ENCODE measurements at places on chromosomes 7 and 10.

GRCh38 chr7:15478401-15478800 lies 83.4 kb downstream of the AGMO start:
- no peak for DNase-seq

GRCh38 chr7:85805249-85805648 lies 618.4 kb upstream of the SEMA3D start:
- DNase-seq = no peak

GRCh38 chr7:124893140-124893827 lies 36.3 kb downstream of the POT1 start:
- no peak for DNase-seq

- peak; percentile 90 for DNase-seq
These were observed at the start of gene BLVRA for GRCh38 chr7:43758029-43758821. Gene BLVRA (plus strand): TSS chr7:43758680. CDS start chr7:43771159, 12,479 bp downstream.

DNA sequence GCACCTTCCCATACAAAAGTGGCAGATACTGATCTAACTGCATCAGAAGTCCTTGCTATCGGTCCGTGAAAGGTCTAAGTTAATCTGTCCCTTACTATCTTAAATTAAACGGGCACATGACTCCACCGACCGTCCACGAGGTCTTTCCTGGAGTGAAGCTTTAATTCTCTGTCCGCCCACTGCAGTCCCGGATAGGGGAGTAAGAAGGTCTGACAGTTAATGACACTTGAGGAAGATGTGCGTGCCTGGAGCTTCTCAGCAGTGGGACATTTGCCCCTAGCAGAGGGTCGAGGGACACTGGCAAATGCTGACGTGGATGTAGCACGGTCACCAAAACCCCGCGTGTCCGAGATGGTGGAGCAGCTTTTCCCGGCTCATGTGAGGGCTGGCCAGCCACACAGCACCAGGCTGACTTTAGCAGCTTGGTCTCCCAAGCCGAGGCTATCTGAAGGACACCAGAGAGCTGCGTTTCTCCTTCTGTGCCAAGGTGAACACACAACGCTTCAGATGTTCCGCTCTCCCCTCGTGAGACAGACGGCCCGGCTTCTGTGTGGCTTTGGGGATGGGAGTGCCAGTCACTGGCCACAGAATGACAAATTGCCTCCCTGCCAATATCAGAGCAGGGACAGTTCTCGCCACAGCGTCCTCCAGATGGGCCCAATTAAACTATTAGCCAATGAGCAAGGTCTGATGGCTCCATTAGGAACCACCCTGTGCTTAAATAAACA lies 86.6 kb downstream of the ADARB2 start:
- no peak for DNase-seq

- peak; percentile 24 for DNase-seq
These were observed 201.1 kb downstream of the WDR37 start for GRCh38 chr10:1257274-1257673.

GRCh38 chr10:93267521-93267920 lies 193.8 kb downstream of the CYP26A1 start:
- no peak for DNase-seq

All from activated effector memory CD4-positive, alpha-beta T cell treated with anti-CD3 and anti-CD28 coated beads, Interleukin-2, amount 50 U/mL, for 16 hours (primary cell).